ENCODE measurements at places on chromosomes 3 and 15.

GRCh38 chr3:24522146-24522579 is 27.5 kb upstream of the THRB start:
- no peak for DNase-seq

DNA sequence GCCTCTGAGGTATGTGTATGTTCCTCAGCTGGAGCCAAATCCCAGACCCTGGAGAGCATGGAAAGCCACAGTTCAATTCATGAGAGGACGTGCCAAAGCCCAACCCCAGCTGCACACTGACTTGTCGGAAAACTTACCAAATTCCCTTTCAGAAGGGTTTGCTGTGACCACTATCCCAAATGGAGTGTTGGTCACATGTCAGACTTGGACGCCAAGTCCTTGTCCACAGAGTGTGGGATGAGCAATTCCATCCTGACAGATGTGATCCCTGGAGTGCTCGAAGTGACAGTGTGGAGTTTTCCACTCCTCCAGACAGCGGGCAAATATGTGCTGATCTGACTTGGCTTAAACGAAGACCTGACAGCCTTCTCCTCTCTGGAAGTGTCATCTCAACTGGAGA is 71.2 kb downstream of the RORA start:
- no peak for DNase-seq

GRCh38 chr15:93331545-93332167 is 242.6 kb upstream of the RGMA start:
- DNase-seq, result no peak

DNA sequence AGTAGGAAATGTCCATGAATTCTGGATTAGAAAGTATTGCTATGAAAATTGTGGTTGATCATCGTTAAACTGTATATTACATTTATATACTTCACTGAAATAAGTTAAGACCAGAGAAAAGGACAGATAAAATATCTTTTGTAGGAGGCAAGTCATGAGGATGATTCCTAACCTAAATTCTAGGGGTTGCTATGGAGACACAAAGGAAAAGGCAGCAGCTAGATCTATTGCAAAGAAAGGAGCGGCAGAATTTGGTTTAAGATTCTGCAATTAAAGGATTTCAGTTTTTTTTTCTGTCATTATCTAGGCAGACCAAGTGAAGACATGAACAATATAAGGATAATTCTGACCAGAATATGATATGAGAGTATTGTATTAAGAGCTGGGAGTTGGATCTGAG is 136.1 kb downstream of the CHL1 start:
- no peak for DNase-seq

DNA sequence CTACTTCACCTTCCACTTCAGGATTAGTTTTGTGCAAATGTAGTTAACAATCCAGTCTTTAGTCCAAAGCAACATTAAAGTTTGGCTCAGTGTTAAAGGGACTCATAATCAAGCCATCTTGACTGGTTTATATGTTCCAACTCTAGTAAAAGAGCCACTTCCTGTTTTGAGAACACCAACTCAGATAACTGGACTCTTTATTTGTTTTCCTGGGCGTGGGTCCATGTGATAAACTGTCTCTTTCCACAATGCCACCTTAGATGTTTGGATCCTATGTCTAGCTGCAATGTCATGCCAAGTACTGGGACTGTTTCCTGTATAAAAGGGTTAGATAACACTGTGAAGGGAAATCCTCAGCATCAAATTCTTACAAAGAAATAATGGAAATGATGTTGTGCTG is 545.0 kb downstream of the PYDC2 start:
- DNase-seq, result no peak

- no peak for DNase-seq
These were observed 504.7 kb upstream of the NR2F2 start for GRCh38 chr15:95825671-95826411.

DNA sequence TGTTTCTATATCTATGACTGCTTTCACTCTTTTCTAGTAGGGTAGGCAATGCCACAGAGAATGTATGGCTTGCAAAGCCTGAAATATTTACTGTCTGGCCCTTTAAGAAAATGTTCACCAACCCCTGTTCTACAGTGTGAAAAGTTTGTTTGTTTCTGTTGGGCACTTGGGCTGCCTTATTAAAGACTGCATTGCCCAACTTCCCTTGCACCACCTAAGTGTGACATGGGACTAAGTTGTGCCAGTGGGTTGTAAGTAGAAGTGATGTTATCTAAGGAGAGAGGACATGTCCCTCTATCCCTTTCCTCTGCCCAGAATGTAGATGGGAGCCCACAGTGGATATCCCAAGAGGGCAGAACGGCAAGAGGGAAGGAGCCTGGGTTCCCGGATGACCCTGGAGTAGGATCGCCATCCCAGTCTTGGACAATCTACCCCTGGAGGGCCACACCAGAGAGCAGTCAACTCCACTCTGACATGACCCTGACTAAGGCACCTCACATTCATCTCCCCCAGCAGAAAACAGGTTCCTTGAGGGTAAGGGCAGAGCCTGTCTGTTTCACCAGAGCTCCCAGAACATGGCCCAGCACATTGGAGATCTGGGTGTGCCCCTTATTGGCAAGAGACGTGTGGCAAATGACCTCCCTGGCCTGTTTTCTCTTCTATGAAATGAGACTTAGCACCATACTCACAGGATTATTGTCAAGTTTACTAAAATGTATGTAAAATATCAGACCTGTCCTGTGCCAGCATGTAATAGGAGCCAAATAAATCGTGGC is 138.8 kb downstream of the SMAD6 start:
- no peak for DNase-seq

GRCh38 chr15:68421798-68422402 is 10.1 kb downstream of the ITGA11 start:
- DNase-seq, result no peak

DNA sequence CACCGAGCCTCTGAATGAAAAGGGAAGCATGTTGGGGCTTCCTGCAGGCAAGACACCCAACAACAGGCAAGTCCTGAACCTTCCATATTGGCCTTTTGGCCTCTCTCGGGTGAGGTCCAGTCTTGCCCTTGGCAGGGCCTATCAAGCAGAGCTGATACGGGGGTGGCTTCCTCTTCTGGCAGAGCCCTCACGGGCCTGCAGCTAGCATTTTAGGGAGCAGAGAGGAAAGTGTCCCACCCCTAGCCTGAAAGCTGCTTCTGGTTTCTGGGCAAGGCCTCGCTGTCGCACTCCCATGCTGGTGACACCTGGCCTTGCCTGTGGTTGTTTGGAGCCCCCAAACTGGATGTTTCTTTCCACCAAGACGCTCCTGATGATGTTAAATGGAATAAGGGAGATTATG is 31.8 kb upstream of the CTSH start:
- DNase-seq, result no peak

DNA sequence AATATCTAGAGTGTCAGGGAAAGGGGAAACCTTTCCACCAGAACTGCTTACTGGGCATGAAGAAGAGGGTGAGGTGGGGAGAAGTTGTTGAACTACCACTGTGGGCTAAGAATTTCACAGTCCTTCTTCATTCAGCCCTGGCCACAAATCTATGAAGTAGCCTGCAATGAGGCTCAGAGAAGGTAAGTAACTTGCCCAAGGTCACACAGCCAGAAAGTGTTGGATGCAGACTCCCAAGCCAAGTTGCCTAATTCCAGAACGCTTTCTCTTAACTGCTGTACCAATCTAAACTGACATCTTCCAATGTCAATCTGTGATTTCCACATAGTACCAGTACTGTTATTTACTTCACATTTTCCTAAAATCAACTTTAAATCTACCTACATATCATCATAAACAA is 2.1 kb downstream of the CYP1A1 start:
- no peak for DNase-seq

- DNase-seq, result no peak
These were observed 16.1 kb downstream of the FGF7 start for GRCh38 chr15:49438962-49439631.

DNA sequence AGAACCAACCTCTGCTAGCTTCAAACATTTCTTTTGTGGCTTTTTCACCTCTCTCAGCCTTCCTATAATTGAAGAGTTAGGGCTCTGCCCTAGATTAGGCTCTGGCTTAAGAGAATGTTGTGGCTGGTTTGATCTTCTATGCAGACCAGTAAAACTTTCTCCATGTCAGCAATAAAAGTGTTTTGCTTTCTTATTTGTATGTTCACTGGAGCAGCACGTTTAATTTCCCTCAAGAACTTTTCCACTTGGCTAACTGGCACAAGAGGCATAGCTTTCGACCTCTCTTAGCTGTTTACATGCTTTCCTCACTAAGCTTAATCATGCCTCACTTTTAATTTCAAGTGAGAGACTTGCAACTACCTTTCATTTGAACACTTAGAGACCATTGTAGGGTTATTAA is 964.7 kb downstream of the ROBO2 start:
- DNase-seq, result no peak

- no peak for DNase-seq
These were observed 6.3 kb upstream of the CCR4 start for GRCh38 chr3:32945136-32945535.

GRCh38 chr15:85443046-85443445 is 62.6 kb downstream of the AKAP13 start:
- no peak for DNase-seq

- DNase-seq, result no peak
These were observed 1.3 kb downstream of the CAV3 start for GRCh38 chr3:8734908-8735307.

GRCh38 chr3:133532951-133533350 is 40.5 kb upstream of the CDV3 start:
- DNase-seq, result no peak

DNA sequence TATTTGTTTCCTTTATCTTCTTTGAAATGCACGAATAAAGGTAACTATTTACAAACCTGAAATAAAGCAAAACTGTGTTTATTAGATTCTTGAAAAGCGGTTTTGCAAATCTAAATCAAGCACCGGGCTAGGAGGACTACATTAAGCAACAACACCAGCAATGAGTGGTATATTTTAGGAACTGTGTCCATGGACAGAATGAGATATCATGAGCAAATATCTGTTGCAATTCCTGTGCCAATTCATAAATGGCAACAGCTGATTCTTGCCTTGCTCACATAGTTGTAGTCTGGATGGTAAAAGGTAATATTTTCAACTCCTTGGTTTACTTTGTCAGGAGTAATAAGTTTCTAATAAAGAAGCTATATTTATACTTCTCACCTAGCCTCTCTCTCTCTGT is 403.3 kb downstream of the LPP start:
- no peak for DNase-seq

DNA sequence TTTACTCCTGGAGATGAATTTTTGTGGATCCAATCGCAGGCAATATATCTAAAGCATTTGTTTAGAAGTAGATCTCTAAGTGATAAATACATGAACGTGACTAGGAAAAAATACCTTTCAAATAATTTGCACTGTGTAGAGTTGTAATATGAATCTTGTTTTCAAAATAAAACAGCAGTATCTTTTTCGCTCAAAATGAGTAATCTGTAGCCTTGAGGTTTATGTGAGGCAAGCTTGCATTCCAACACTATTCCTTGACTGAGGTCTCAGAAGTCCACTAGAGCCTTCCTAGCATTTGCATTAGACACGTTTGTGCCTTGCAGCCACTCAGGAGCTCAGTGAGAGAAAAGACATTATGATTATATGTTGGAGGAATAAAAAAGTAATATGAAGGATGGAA is 138.3 kb upstream of the ROBO1 start:
- DNase-seq, result no peak

DNA sequence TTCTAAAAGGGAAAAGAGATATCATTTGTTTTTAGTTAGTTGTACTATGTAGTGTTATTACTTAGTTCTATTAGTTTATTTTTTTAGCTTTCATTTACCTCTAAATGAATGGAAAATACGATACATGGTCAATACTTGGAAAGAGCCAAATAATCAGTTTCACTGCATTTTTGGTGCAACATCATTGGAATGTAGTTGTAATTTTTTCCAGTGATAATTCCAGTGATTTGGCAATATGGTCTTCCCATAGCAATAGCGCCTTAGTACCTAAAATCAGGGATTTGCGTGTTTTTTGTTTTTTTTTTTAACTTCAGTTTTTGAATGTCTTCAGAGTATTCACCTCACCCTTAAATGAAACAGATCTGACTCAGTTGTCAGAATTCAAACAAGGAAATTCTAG is 41.8 kb downstream of the RAB8B start:
- DNase-seq, result no peak

DNA sequence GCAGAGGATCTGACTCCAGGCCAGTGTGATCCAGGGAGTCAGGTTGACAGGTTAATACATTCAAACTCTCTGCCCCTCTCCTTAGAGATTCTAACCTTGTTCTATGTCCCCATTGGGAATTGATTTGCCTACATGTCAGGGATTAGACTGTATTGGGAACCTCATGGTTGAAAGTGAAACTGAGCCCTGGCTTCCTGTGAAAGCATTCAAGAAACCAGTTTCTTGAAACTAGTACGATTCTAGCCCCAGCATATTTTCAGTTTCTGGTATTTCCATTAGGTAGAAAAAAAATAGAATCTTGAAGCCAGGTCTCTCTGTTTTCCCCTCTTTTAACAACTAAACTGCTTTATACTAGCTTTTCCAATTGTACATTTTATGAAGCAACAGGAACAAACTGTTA is 140.4 kb upstream of the ABI3BP start:
- peak; percentile 7 for DNase-seq

Data from activated CD4-positive, alpha-beta T cell treated with anti-CD3 and anti-CD28 coated beads, Interleukin-2, Interleukin-6, amounts not matched to agents 100 ng/mL and 50 ng/mL, durations not matched to agents 16 hours and 8 hours (primary cell).